ENCODE measurements at places on chromosomes 16 and 17.

DNA sequence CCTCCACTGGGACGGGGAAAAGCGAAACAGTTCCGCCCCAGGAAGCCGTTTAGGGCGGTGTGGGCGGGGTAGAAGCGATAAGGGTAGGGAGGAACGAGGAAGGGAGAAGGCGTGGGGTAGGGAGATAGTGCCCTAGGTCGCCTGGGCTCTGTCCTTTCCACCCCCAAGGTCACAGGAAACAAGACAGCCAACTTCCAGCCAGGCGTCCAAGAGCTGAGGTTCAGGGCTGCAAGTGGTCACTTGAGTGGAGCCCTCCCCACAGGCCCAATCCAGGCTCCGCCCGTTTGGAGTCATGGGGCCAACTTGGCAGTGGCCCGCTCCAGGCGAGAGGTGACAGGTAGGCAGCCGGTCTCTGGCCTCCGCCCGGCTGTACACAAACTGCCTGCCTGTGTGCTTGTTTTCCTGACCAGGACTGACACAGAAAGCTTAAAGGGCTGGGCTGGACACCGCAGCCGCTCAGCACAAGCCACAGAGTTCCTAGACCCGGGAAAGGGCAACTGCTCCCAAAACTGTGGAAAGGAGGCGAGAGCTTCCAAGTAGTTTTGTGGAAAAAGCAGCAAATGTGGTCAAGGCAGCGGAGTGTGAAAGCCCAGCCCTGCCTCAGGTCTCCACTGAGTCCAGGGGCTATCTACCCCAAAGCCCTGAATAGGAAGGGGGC is at the start of gene RILP:
Gene RILP (minus strand): TSS at position 23 of the 658 bp plus-strand sequence. CDS start 62 bp downstream, outside the sequence.
- no peak for DNase-seq

- DNase-seq: no peak
Measured at GRCh38 chr17:74862108-74862901, 2.6 kb upstream of the GRIN2C start.

GRCh38 chr17:74770498-74771318 is 5.4 kb downstream of the NAT9 start:
- DNase-seq: no peak

GRCh38 chr16:11015076-11015475 is 70.7 kb downstream of the CLEC16A start:
- no peak for DNase-seq

DNA sequence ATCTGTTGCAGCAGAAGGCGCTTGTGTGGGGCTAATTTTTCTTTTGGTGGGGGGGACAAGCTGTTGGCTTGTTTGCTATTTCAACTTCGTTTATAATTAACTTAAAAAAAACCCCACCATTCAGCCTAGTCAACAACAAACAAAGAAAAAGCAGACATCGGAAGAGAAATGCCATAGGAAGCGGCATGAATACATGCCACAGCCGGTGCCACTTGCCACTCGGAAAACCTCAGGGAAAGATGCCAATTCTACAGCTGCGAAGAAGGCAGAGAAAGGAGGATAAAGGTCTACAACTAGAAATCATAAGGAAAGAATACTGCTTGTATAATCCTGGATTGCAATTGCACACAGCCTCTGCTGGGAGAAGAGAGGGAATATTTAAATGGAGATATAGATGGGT is 254.4 kb upstream of the PMFBP1 start:
- no peak for DNase-seq

- no peak for DNase-seq
Measured at GRCh38 chr16:12341966-12342365, 365.4 kb downstream of the SNX29 start.

GRCh38 chr17:73582821-73583220 is 61.4 kb downstream of the SDK2 start:
- DNase-seq: no peak

DNA sequence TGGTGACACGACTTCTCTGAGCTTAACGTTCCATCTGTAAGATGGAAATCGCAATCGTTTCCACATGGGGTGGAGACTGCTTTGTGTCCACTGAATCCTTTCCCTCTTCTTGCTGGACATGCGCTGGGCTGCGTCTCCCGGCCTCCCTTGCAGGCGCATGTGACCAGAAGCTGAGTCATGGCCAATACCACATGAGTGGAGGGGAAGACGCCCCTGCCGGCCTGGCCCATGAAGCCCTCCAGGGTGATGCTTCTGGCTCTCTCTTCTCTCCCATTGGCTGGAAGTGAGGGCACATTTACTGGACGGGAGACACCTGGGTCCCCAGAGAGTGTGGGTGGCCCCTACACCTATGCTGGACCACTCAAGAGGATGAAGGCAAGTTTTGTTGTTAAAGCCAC is 71.1 kb downstream of the DYNLRB2 start:
- DNase-seq: no peak

- DNase-seq: no peak
Measured at GRCh38 chr17:78944956-78945355, 19.8 kb upstream of the TIMP2 start.

Data from GOT3 (cell line).